ENCODE measurements at places on chromosomes 7 and 10.

DNA sequence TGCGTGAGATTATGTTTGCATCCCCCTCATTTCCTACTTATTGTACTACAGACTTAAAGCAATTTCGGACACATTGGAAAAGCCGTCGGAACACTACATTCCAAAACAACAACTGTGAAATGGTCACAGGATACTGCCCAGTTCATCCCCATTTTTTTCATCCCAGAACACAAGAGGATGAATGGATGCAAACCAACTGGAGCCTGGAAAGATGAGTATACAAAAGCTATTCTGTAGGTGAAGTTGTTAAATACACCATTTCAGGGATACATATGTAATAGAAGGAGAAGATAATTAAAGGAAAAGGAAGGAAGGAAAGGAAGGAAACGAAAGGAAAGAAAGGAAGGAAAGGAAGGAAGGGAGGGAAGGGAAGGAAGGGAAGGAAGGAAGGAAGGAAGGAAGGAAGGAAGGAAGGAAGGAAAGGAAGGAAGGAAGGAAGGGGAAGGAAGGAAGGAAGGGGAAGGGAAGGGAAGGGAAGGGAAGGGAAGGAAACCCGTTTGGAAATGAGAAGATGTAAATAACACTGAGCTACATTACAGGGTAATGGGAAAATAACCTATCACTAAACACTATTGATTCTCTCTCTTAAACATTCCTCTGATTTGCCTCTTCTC lies 48.6 kb upstream of the C7orf33 start:
- DNase-seq = no peak

- DNase-seq = no peak
These were observed 20.6 kb upstream of the WASL start for GRCh38 chr7:123769371-123769770.

GRCh38 chr7:78565784-78566183 lies 767.2 kb downstream of the PHTF2 start:
- no peak for DNase-seq

GRCh38 chr10:98533746-98534445 lies 87.2 kb upstream of the HPS1 start:
- no peak for DNase-seq

DNA sequence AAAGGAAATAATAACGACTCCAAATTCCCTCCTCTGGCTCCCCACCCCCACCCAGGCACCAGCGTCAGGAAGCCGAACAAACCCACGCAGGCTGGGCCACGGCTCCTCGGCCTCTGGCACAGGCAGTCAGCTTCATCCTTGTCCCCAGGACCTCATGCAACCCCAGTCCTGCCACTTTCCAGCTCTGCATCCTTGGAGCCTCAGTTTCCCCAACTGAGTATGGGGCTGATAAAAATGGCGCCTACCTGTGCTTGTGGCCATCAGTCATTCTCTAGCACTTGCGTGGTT lies 137.1 kb downstream of the RGS10 start:
- DNase-seq = no peak

GRCh38 chr7:80210400-80210799 lies 75.8 kb downstream of the GNAI1 start:
- no peak for DNase-seq

DNA sequence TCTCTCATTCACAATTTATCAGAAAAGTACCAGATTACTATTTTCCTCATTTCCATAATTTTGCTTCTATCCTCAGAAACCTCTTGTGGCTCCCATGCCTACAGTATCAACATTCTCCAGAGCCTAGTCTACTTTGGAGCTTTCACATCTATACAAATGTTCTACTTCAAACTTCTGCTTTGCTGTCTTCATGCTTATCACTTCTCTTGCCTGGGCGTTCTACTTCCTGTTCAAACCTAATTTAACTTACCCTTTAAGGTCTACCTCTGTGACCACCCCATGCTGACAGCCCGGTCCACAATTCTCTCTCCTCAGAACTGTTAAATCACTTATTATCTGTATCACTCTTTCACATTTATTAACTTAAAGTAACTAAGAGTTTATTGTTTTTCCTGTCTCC lies 6.1 kb upstream of the PTPN12 start:
- DNase-seq = no peak

GRCh38 chr10:97633921-97634320 lies 621 bp upstream of the MORN4 start:
- no peak for DNase-seq

- DNase-seq = no peak
These were observed 100.8 kb downstream of the C10orf90 start for GRCh38 chr10:126569513-126570244.

DNA sequence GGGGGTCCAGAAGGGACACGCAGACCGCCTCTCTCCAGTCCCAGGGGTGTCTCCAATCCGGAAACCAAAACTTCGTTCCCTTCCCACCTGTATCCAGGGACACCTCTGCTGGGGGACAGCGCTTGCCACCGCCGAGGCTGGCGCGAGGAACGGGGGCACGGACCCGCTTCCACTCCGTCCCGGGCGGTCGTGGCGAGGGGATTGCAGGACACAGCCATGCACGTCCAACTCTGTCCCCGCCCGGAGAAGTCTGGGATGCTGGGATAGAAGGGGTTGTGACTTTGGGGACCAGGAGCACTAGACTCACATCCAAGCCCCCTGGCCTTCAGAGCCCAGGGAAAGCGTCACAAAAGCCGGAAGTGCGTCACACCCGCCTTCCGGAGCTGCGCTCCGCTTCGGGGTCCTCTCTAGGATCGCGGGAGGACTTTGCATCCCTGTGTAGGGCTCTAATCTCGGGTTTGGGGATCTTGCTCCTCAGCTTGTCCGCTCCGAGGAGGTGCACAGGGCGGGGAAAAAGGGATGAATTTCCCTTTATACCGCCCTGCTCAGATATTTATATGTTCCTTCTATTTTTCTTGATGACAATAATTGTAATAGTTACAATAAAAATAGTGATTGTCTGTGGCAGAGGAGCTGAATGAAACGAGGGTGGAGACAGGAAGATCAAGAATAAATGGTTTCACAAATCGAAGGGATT lies at the start of gene FAM200A:
Gene FAM200A, minus strand, starts transcription at position 348 of the 697 bp plus-strand sequence. CDS start 3,707 bp downstream, outside the sequence.
- DNase-seq = peak; percentile 79

- no peak for DNase-seq
These were observed 618.7 kb downstream of the DNAJB6 start for GRCh38 chr7:157955348-157955999.

- peak; percentile 47 for DNase-seq
These were observed 95.5 kb upstream of the ZMIZ1 start for GRCh38 chr10:78972947-78973900.

Data from T-helper 9 cell (primary cell).